ENCODE measurements at places on chromosomes 1 and 21.

- DNase-seq: peak; percentile 44
These were observed 28.6 kb upstream of the IFNGR2 start for GRCh38 chr21:33374450-33375096.

DNA sequence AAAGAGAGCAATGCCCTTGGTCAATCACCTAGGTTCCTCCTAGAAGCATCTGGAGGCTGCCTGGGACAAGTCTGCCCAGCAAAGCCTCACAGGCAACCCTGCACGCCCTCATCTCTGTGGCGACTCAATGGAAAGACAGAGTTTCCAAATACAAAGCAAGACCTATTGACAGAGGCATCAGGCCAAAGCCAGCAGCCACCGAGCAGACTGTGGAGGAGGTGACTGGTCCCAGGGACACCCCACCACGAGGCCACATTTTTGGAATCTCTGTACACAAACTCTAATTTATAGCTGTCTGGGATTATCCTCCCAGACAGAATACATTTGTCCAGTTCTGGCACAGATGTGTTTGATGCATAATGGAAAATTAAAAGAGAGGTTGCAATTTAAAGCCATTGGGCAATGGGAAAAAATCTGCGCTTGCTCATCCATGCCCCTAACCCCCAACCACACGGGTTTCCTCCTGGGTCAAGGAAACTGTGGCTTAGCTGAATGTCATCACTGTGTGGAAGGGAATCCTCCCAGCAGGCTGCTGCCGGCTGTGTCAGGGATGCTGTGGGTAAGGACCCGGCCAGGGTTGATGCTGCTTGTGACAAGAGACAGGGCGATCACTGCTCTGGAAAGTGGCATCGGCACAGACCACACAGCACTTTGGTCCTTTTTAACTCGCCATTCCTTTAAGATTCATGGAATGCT is 14.3 kb downstream of the TSPAN2 start:
- DNase-seq: no peak

DNA sequence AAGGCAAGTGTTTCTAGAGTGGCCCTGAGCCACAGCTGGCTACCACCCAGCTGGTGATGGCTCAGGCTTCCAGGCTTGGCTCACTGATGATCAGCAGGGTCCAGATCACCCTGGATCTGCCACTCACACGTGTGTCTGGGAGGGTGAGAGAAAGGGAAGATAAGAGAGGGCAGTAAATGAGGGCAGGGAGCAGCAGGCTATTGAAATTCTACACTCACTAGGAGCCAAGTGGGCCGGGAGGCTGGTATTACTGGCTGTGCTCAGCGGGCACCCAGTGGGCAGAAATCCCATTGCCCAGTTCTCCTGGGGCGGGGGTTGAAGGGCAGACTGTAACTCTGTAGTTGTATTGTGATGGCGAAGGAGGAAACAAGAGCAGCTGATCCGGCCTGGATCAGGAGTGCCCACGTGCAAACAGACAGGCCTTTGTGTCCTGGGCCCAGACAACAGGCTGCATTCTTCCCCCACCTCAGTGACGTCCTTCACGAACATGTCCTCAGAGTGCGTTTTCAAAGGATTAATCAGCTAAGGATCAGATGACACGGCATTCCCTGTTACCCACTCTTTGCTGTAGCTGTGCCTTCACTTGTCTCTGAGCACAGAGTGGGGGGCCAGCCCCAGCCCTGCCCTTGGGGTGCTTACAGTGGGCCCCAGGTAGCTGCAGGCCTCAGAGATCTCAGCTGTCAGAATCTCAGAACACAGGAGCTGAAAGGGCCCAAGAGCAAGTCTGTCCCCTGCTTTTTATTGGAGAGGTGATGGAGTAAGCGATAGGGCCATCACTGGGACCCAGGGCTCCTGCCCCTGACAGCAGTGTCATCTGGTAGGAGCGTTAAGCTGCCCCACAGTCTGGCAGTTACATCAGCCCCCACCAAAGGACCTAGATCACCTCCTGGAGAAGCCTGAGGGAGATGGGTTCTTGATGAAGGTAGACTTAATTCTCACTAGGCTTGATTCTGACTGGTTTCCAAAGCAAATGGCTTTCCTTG is 60.5 kb downstream of the ATP1A1 start:
- DNase-seq: no peak

DNA sequence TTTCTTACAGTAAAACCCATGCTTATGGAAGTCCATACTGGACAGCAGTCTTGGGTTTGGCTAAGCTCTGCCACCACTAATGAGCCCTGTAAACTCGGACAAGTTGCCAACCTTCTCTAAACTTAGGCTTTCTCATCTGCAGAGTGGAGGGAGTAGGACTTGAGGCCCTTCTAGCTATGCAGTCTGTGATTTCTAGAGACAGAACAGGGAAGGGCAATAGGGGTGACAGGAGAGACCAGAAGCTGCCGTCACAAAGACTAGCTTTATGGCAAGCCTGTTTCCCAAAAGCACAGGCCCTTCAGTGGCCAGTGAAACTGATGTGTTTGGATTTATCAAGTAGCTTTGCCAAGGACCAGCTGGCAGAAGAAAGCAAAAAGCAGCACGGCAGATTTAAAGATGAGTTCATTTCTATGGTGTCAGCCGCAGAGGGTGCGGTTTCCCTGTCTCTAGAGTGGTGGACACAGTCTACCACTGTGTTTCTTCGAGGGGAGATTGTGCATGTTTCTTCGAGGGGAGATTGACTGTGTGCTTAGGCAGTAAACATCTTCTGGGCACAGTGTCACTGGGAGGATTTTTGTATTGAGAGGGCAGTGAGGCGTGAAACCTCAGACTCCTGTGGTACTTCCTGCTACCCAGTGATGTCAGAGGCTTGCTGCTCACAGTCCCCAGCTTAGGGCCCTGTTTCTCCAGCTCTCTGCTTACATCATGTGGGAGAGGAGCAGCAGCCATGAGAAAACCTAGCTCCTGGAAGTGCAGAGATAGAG is 119.0 kb downstream of the ROR1 start:
- DNase-seq: no peak

- DNase-seq: no peak
These were observed 28.0 kb upstream of the PAX7 start for GRCh38 chr1:18602533-18603211.

DNA sequence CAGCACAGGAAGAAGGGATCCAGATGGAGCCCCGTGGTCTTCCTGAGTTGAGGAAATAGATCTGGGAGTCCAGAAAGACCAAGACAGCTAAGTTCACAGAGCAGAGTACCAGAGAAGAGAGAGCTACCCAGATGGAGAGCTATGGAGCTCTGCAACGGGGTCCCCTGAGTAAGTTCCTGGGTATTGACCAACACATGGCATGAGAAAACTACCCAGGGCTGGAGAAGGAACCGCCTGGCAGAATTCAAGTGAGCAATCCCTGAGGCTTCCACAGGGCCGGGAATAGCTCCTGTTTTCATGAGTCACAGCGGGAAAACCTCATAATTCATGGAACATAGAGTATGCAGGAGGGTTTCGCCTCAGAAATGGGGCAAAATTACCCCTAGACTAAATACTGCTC is 19.7 kb downstream of the STPG1 start:
- DNase-seq: no peak

DNA sequence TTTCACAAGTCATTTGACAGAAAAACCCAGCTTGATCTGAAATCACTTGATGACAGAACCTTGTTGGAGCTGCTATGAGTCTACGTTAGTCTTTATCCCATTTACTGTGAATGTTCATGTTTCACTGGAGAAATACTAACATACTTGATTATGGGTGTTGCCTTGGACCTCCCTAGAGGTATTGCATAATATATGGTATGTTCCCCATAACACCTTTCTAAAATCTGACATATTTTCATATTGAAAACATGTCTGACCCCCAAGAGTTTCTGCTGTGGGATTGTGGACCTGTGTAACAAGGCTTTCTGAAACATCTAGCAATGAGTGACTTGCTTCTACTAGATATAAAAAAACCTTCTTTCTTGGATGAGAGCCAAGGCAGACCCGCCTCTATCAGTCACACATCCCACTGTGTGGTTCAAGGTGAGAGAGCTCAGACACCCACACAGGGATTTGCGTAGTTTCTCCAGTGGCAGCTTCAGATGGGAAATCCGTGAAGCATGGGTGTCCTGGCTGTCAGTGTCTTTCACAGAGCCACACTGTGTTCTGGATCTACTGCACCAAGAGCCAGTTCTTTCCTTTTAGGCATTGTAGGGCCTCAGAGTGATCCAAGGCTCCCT is 4.6 kb downstream of the NENF start:
- DNase-seq: no peak

GRCh38 chr1:241356519-241357365 is at the start of gene RGS7:
Gene RGS7, minus strand, starts transcription at chr1:241357205.
- no peak for DNase-seq

GRCh38 chr21:36989699-36990507 is 16.6 kb upstream of the RIPPLY3 start:
- DNase-seq: peak; percentile 73

- DNase-seq: no peak
These were observed 20.7 kb upstream of the CLIC4 start for GRCh38 chr1:24724345-24725208.

- DNase-seq: no peak
These were observed 49.0 kb downstream of the RGS7 start for GRCh38 chr1:241308011-241308410.
